Stimulated activated CD8-positive, alpha-beta memory T cell treated with anti-CD3 and anti-CD28 coated beads, Interleukin-7, amount 100 ng/mL, for 1 hour (primary cell): ENCODE measurements at places on chromosomes 5 and 9.

DNA sequence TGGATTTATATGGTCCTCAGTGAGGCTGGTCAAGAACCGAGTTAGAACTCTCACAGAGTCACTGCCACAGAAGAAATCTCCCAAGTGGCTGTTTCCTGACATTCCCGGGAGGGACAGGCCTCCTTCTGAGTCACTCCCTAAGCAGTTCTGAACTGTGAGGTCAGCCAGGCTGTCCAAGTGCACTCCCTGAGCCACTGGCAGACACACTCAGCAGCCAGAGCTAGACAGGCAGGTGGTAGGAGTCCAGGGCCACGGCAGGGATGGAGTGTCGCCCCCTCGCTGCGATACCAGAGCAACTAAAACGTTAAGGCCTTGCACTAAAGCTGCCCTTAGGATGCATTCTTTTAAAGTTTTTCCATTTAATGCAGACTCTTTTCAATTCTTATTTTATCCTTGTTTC lies 3.4 kb downstream of the IL4 start:
- DNase-seq: no peak

- DNase-seq: no peak
Observed at GRCh38 chr5:159712672-159713071, 203.6 kb upstream of the ADRA1B start.

DNA sequence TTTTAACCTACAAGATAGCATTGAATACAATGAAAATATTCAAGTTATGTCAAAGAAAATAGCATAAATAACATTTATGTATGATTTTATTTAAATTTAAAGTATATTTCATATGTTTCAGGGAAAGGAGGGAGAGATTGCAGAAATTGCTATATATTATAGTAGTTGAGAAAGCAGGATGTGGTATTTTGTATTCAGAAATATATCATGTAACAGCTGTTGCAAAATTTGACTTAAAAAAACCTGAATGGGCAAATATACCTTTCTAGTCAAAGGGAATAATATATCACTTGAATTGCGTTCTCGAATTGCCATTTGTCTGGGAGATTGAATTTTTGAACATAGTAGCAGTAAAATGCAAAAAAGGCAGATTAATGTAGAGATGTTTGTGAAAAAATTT lies 80.6 kb downstream of the PAM start:
- DNase-seq: no peak

DNA sequence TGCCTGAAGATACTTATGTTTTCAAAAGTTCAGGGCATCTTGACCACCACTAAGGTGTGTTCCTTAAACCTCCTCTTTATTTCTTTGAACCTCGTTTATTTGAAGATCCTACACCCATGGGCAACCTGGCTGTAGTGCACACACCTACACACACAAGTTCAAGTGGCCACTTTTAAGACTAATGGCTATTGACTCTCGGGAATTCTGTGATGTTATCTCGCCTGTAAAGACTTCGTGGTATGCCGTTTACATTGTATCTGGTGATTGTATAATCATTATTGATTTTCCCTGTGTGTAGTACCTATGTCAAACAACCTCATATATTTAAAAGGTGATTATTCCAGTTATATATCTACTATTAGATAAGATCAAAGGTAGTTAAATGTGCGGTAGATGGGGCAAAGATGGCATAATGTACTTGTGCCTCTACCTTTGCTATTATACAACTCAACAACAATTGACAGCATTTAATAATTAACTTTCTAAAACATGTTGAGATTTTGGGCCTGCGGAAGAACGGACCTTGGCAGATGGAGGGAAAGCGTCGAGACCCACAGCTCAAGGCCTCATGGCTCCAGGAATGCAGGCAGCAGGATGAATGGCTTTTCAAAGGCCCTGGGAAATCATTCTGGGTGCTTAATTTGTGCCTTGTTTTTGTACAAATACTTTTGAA lies 51.4 kb upstream of the IRX2 start:
- no peak for DNase-seq

DNA sequence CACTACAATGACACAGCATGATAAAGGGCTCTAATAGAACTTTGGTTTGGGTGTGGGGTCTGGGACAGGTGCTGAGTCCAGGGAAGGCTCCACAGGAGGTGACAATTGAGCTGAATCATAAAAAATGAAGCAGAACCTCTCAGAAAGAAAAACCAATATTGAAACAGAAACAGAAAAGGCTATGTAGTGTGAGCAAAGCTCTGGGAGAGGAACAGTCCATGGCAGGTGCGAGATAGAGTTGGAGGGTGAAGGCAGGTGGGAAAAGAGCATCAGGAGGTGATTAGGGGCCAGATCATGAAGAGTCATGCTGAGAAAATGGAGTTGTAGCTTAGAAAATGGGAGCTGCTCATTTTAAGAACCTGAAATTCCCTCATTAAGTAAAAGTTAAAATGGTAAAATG lies 164.9 kb downstream of the KCTD16 start:
- DNase-seq: no peak

GRCh38 chr9:86486891-86487837 lies 133.0 kb upstream of the TUT7 start:
- DNase-seq: no peak

GRCh38 chr5:162593881-162594280 lies 526.3 kb downstream of the GABRG2 start:
- DNase-seq: no peak

GRCh38 chr5:178416206-178416882 lies 173.8 kb downstream of the COL23A1 start:
- DNase-seq: no peak

- no peak for DNase-seq
Observed at GRCh38 chr5:42948961-42949347, 91.2 kb downstream of the ANXA2R start.

DNA sequence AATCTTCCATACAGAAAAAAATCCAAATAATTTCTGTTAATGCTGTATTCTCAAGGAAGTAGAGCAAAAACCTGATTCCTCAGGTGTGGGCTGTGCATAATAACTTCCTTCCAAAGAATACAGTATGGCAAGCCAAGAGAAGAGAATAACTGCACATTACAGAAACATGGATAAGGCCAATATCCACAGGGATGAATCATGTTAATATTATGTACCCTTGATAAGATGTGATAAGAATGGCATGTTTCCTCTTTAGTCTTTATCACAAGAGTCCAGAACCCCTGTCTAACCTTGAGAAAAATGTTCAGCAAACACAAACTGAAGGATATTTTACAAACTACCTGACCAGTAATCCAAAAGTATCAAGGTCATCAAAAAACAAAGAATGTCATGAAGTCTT lies 795.8 kb downstream of the SEMA5A start:
- DNase-seq: no peak

DNA sequence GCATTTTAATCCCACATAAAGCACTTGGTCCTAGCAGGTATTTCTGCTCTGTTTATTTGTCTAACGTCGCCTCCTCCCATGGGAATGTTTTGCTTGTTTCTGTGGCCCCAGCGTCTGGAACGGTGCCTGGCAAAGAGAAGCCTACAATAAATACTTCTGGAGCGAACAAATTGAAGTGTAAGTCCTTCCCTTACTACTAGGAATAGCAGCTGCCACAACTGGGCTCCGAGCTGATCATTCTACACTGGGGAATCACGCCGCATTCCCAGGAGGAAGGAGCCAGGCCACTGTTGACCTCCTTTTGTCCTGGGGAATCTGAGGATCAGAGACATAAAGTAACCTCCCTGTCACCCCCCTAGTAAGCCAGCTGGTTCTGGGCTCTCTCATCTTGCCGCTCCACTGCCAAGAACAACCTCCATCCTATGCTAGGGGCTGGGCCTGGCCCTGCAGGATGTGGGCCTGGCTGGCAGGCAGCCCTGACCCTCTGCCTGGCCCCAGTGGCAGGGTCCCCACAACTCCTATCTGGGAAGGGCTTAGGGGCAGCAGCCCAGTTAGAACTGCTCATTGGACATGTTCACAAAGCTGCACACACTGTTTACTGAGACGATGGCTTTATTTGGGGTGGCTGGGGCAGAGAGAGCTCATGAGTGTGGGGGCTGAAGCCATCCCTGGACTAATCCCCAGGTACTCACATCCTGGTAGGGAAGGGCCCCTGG lies 82.8 kb downstream of the GTF3C4 start:
- no peak for DNase-seq

DNA sequence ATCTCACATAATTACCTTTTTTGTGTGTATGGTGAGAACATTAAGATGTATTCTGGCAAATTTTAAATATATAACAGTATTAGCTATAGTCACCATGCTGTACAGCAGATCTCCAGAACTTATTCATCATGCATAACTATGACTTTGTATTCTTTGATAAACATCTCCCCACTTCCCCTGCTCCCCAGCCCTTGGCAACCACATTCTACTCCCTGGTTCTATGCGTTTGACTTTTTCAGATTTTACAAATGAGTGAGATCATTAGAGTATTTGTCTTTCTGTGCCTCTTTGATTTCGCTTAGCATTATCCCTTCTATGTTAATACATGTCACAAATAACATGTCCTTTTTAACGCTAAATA lies 49.4 kb downstream of the SMC2 start:
- no peak for DNase-seq

DNA sequence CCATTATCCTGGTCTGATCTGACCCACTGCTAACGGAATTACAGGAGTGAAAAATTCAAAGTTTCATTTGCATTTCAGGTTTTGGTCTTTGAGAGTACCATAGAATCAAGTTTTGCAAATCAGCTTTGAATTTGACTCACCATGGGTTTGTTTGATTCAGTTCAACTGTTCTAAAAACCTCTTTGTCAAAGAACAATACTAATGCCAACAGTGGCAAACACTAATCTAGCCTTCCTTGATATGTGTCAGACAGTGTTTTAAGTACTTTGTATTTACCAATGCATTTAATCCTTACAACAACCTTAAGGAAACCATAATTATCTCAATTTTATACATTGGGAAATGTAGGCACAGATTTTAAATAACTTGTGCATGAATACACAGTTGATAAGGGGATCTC lies 10.1 kb upstream of the FSD1L start:
- DNase-seq: no peak
